ENCODE measurements at places on chromosomes 11 and 22.

GRCh38 chr11:62341588-62341987, 4.3 kb downstream of the ASRGL1 start:
- no peak for DNase-seq

- no peak for DNase-seq
These were observed 38.5 kb upstream of the FJX1 start for GRCh38 chr11:35579557-35580396.

DNA sequence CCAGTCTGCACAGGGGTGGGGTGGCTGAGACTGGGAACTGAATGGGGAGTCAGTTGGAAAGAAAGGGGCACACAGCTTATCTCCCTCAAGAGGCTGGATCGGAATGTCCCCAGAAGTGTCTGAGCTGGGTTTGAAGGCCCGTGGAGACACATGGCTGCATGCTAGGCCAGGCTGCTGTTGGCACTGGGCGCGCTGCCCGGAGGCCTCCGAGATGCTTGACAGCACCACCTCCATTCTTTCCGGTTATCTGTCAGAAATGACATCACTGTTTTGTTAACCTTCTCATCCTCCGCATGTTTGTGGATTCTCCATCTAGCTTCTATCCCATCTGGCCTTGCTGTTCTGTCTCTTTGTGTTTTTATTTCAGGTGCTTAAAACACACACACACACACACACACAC, 85.5 kb downstream of the APIP start:
- DNase-seq, result no peak

GRCh38 chr22:47794851-47795250, 1032.4 kb downstream of the TBC1D22A start:
- DNase-seq, result no peak

GRCh38 chr11:132770829-132771530, 761.3 kb downstream of the OPCML start:
- no peak for DNase-seq

DNA sequence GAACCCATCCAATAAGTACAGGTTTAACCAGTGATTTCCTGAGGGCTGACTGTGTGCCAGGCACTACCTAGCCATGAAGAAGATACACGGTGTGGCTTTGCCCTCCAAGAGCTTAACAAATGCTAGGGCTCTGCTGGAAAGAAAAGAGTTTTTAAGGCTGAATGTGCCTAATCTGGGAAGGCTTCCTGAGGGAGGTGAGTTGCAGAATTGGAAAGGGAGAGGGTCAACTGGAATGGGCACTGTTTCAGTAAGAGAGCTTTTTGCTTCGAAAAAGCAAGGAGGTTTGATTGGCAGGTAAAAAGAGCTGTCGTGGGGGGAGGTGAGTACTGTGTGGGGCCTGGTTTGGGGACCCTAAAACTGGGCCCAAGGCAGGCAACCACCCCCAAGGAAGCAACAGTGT, 2.7 kb downstream of the FAM83F start:
- DNase-seq, result no peak

GRCh38 chr22:38878001-38878400, 6.0 kb upstream of the CBX6 start:
- no peak for DNase-seq

- DNase-seq, result no peak
These were observed 2.8 kb upstream of the UPK2 start for GRCh38 chr11:118953265-118953664.

GRCh38 chr22:46726986-46727317, 11.1 kb downstream of the CERK start:
- DNase-seq, result no peak
